ENCODE measurements at places on chromosomes 11 and 22.
A peak's percentile ranks its signal among the peaks of the same experiment; 100 is the strongest.

DNA sequence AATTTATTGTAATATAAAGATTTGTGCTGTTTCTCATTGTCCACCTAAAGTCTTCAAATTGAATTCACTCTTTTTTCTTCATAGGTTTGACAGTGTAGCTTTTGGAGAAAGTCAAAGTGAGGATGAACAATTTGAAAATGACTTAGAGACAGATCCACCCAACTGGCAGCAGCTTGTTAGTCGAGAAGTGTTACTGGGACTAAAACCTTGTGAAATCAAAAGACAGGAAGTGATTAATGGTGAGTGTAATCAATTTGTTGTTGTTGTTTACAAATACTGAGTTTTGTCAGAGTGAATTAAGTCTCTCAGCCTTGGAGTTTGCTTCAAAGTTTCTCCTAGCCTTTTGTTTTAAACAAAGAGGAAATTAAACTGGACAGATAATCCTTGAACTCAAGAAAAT lies 53.6 kb upstream of the GRIK4 start:
- no peak for DNase-seq

DNA sequence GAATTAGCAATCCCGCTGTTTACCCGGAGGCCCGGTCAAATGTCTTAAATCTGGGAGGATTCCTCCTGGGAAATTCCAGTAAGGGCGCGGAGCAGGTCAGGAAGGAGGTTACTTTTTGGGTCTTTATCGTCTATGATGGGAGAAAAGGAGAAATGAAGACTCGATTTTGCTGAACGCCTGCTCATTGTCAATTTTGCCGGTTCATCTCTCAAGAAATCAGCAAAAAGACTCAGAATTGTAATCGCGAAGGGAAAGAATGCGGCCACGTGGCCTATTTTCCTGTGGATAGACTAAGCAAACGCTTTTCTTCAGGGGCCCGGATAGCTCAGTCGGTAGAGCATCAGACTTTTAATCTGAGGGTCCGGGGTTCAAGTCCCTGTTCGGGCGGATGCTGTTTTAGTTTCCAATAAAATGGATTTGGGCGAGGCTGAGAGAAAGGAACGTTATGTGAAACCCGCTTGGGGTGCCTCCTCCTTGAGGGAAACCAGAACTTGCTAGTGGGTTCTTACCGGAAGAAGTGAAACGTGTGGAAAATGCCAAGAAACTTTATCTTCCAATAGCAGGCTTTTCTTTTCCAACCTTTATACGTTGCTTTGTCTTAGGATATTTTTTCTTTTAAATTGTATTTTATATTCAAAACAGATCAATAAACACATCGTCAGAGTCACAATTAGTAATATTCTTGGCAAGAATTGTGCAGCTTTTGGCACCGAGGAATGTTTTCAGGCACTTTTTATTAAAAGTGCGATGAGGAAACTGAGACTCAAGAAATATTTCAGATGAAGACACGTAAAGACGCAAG lies 45.0 kb downstream of the OR4D9 start:
- peak; percentile 67 for DNase-seq

DNA sequence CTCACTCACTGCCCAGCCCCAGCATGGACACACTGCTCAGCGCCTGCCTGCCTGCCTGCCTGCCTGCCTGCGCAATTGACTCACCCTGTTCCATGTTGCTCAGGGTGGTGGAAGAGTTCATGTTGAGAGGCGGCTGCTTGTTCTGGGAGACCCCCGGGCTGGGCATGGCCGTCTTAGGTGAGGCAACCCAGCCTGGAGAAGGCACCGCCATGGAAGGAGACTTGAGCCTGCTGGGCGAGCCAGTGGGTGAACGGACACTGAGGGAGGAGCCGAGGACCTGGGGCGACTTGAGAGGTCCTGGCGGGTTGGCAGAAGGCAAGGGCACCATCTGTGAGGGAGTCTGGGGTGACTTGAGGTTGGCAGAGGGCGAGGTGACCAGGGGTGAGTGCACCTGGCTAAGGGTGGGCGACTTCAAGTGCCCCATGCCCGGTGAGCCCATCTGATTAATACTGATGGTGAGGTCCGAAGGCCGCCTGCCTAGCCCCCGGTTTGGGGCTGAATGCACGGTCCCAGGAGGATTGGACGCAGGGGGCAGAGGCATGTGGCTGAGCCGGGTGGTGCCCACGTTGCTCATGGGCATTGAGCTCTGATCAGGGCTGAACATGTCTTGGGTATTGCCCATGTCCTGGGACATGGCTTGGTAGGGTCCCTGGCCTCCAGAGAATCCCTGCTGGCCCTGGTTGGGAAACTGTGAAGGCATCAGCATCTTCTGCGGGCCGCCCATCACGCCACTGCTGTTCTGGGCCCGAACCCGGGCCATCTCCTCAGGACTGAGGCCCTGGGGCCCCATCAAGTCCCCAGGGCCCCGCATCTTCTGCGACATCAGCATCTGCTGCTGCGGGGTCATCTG lies 17.1 kb downstream of the CXCR5 start:
- no peak for DNase-seq

DNA sequence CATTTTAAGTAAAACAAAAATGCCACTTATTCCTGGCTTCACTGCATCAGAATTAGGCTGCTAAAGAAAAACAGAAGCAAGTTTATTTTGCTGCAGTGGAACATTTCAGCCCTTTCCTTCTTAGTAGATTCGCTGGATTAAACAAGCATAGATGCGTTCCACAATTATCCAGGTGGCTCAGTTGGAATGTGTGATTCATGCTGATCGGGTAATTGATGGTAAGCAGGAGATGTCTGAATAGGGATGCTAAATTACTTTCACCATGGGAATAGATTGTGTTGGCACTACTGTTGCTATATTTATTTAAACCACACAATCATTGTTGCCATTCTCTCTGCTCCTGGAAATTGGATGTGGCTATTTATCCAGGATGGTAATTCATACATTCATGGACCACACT lies 440.1 kb upstream of the DDI1 start:
- no peak for DNase-seq

DNA sequence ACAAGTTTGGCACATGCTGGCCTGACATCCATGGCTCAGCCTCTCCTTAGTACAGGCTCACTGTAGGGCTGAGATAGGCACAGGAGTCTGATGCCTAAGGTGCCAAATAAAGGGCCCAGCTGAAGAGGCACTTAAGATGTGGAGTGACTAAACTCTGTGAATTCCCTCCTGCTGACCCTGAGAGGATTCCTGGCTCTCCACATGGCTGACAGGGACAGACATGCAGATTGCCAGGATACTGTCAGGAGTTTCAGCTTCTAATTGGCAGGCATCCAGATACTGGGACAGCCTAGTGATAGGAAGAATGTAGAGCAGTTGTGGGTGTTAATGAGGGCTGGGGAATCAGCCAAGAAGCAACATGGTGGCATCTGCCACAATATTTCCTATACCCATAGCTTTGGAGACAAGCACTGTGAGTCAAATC lies 558.7 kb downstream of the INSC start:
- DNase-seq: peak; percentile 97

DNA sequence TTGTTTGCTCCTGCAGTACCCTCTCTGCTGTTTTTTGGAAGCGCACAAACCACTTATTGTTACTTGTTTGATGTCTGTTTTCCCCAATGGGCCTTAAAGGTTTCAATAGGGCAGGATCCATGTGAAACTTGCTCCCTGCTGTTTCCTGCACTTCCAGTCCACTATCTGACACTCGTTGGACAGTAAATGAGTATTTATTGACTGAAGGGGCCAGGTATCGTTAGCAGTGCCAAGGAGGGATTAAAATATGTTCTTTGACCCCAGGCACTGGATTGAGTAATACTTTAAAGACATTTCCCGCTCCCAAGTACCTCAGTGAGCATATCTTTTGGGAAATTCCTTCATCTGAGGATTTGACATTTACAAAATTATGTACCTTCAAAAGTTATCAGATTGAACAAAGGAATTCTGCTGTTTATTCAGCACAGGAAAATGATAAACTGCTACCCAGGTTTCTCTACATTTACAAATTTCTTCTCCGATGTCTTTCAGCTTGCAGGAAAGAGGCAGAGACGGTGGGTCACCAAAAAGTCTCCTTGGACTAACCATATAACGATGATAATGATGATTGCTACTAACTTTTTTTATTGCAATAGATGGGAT lies 23.3 kb upstream of the OR9Q2 start:
- no peak for DNase-seq

- DNase-seq: no peak
Measured at GRCh38 chr11:4495487-4495886, 13.0 kb downstream of the OR52K1 start.

DNA sequence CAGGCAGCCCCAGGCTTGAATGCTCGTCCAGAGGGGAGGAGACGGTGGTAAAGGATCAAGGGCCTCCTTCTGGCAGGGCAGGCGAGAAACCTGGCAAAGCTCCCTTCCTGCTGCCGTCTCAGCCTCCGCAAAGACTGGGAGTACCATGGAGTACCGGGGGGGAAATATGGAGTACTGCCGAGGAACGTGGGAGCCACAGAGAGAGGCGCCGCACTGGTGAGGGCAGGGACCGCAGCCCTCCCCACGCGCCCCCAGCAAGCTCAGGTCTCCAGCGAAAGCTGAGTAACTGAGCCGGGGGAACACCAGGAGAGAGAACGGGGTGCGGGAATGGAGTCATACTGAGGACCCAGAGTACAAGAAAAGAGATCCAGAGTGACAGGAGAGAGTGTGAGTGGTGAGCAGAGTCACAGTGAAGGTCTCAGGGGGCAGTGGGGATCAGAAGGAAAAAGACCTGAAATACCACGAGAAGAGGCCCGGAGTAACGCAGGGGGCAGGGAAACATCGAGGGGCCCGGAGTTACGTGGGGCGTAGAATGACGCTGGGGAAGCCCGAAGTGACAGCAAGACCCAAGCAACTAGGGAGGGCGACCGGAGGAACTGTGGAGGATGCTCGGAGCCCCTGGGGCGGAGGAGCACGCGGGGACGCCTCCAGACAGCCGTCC lies 740 bp downstream of the EML3 start:
- DNase-seq: no peak

GRCh38 chr11:70325824-70326223 lies 55.3 kb downstream of the PPFIA1 start:
- no peak for DNase-seq

GRCh38 chr11:19458231-19458630 lies 217.5 kb upstream of the E2F8 start:
- DNase-seq: no peak

- no peak for DNase-seq
Measured at GRCh38 chr22:23058063-23058462, 12.3 kb upstream of the GNAZ start.

DNA sequence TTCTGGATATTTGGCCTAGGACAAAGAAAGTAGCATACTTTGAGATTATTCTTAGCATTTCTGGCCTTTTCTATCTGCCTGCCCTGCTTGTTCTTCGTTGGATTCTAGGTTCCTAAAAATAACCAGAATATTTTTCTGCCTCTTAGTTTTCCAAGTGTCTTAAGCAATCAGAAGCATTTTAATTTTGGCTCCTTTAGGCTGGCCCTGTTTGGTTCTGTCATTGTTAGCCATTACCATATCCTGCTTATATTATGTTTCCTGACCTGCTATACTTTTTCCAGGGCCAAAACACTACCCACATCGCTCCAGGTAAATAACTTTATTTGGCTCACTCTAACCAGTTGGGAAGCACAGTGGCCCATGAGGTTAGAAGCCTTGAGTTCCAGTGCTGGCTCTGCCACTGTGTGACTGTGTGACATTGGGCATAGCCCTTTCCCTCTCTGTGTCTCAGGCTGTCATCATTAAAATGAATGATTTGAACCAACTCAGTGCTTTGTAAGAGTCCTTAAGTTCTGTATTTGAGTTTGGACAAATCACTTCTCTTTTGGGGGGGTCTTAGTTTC lies 91.1 kb downstream of the STIM1 start:
- DNase-seq: no peak

GRCh38 chr11:69657456-69657910 lies 16.5 kb downstream of the CCND1 start:
- no peak for DNase-seq

- no peak for DNase-seq
Measured at GRCh38 chr11:28838741-28839140, 730.6 kb downstream of the METTL15 start.

DNA sequence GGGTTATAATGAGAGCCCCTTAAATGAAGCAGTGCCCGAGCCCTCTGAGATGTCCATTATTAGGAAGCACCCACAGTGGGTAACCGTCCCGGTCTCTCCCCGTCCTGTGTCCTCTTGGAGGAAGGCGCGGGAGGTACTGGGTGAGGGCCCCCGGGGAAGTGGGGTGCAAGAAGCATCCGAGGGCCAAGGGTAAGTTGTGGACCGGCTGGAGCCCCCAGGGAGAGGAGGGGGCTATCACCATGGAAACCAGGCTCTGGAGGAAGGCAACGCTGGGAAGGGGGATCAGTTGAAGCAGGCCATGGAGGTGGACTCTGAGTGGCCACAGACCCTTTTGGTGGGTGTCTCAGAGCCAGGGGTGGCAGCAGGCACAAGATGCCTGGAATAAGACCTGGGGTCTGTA lies 173.6 kb downstream of the ST3GAL4 start:
- no peak for DNase-seq

GRCh38 chr22:17281440-17281841 lies 62.2 kb upstream of the ADA2 start:
- no peak for DNase-seq

DNA sequence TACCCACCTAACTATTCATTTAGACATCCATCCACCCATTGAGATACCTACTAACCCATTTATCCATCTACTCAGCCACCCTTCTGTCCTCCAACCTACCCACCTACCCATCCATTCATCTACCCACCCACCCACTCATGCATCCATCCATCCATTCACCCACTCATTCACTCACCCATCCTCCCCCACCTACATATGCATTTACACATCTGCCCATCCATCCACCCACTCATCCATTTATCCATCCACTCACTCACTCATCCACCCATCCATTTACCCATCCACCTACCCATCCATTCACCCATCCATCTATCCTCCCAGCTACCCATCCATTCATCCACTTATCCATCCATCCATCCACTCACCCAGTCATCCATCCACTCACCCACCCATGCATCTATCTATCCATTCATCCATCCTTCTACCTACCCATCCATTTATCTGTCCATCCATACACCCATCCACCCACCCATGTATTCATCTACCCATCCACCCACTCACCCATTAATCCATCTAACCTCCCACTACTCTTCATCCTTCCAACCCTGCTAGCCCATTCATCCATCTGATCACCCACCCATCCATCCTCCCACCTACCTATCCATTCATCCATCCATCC lies 378.7 kb downstream of the CTTN start:
- DNase-seq: no peak

DNA sequence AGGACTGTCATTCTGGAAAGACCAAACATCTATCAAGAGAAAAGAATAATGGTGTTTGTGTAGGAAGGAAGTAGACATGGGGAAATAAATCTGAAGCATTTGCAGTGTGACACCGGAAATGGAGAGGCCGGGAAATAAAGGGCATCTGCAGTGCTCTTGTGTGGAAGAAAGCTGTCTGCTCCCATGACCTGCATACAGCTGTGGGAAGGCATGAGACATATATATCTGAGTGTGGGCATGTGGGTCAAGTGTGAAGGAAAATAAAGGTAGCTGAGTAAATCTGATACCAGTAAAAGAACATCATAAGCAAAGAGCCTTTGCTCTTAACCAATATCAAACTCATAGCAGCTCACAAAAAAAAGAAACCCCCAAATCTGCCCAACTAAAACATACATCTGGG lies 72.1 kb upstream of the OR5AK2 start:
- no peak for DNase-seq

- peak; percentile 8 for DNase-seq
Measured at GRCh38 chr11:21461701-21462100, 731.2 kb upstream of the ANO5 start.

Measured in NCI-H446 (cell line).